A549 treated with DMSO at 1 μM for 4 hours (cell line): ENCODE measurements at places on chromosomes 2 and 18. TPM values are rescaled to one million over a fixed set of nuclear protein-coding genes. Genes with fewer than 3 reads are reported as not detected.

Gene LRATD1
- total RNA-seq, result 0.03 to 0.07 TPM in 2 of 5 replicates, not detected in the others

Gene OR6B2
- total RNA-seq, result not detected in 5 replicates

Gene TNP1
- total RNA-seq, result not detected in 5 replicates

Gene MC4R
- total RNA-seq, result 0.08 TPM in 1 of 5 replicates, not detected in the others

Gene IL1RL2
- not detected in 5 replicates for total RNA-seq

Gene SPATA3
- not detected in 5 replicates for total RNA-seq

Gene VAMP8
- total RNA-seq, result 12.9 to 20.2 TPM (median 16.3 TPM) in 5 replicates

Gene LMAN2L
- total RNA-seq, result 19.8 to 26.3 TPM (median 25.3 TPM) in 5 replicates

Gene MC2R
- not detected in 5 replicates for total RNA-seq
